Stimulated activated CD8-positive, alpha-beta memory T cell treated with anti-CD3 and anti-CD28 coated beads, Interleukin-7, amount 100 ng/mL, for 24 hours (primary cell): ENCODE measurements at places on chromosomes 1 and 21.

DNA sequence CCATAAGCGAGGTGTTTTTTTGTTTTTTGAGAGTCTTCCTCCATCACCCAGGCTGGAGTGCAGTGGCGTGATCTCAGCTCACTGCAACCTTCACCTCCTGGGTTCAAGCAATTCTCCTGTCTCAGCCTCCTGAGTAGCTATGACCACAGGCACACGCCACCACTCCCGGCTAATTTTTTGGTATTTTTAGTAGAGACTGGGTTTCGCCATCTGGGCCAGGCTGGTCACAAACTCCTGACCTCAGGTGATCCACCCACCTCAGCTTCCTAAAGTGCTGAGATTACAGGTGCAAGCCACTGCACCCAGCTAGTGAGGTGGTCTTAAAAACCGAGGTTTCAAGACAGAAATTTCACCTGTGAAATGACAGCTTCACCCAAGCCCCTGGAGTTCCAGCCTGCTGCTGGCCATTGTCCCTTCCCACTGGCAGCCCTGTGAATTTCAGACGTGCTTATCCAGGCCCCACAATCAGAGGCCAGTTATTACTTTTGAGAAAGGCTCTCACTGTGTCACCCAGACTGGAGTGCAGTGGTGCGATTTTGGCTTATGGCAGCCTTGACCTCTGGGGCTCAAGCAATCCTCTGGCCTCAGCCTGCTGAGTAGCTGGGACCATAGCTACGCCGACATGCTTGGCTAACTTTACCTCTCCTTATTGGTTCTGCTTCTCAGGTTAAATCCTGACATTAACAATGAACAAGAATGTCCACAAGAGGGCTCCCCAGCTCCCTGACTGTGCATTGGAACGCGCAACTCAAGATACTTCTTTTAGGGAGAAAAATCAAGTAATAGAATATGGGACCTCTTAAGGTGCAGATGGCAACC, 19.4 kb downstream of the ENO1 start:
- DNase-seq, result no peak

- no peak for DNase-seq
These were observed 147.8 kb upstream of the MAP1LC3C start for GRCh38 chr1:242146652-242147051.

DNA sequence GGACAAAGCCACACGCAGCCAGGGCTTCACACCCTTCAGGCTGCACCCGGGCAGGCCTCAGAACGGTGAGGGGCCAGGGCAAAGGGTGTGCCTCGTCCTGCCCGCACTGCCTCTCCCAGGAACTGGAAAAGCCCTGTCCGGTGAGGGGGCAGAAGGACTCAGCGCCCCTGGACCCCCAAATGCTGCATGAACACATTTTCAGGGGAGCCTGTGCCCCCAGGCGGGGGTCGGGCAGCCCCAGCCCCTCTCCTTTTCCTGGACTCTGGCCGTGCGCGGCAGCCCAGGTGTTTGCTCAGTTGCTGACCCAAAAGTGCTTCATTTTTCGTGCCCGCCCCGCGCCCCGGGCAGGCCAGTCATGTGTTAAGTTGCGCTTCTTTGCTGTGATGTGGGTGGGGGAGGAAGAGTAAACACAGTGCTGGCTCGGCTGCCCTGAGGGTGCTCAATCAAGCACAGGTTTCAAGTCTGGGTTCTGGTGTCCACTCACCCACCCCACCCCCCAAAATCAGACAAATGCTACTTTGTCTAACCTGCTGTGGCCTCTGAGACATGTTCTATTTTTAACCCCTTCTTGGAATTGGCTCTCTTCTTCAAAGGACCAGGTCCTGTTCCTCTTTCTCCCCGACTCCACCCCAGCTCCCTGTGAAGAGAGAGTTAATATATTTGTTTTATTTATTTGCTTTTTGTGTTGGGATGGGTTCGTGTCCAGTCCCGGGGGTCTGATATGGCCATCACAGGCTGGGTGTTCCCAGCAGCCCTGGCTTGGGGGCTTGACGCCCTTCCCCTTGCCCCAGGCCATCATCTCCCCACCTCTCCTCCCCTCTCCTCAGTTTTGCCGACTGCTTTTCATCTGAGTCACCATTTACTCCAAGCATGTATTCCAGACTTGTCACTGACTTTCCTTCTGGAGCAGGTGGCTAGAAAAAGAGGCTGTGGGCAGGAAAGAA, 8.1 kb downstream of the PSRC1 start:
- DNase-seq, result no peak

DNA sequence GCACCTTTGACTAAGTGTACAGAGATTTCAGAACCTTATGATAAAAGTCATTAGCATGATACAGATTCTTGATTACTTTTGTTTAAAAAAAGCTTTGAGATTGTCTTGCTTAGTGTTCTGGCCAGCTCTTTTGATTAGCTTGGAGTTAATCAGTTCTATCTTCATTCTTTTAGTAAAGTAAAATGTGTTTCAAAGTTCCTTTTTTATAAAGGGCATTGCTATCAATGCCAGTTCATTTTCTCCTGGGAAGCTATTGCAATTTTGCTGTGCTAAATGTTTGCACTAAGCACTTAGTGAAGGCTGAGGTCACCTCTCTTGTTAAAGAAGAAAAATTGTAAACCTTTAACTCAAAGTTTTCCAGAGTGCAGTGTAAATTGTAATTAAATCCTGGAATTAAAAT, 946.7 kb upstream of the TMPRSS15 start:
- DNase-seq, result no peak

DNA sequence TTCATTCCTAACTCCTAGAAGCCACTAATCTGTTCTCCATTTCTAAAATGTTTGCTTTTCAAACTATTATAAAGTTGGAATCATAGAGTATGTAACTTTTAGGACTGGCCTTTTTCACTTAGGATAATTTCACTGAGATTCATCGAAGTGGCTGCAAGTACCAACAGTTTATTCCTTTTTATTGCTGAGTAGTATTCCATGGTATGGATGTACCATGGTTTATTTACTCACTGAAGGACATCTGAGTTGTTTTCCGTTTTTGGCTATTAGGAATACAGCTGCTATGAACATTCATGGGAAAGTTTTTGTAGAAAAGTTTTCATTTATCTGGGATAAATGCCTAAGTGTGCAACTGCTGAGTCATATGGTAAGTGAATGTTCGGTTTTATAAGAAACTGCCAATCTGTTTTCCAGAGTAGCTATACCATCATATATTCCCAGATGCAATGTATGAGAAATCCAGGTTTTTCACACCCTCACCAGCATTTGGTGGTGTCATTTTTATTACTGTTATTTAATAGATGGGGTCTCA, 66.3 kb downstream of the SLC27A3 start:
- no peak for DNase-seq

DNA sequence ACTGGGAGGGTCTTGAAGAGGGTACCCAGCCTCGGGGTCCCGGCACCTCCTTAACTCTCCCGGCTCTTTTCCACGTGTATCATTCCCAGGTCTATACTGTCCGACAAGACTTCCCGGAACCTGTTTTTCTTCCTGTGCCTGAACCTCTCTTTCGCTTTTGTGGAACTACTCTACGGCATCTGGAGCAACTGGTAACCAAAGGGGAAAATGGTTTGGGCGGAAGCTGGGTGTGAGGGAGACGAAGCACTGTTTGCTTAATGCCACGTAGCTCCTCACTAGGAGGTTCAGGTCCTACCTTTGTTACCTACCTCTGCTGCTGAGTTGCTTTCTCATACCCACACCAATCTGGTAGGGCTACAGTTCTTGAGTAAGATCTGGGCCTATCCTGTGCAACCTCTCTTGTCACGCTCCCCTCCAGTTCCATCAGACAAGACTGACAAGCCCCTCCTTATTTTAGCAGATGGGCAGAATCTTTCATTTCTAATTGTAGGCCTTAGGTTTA, 642 bp downstream of the SLC30A7 start:
- DNase-seq, result peak; percentile 2

GRCh38 chr1:97820470-97821188, 100.2 kb downstream of the DPYD start:
- no peak for DNase-seq

DNA sequence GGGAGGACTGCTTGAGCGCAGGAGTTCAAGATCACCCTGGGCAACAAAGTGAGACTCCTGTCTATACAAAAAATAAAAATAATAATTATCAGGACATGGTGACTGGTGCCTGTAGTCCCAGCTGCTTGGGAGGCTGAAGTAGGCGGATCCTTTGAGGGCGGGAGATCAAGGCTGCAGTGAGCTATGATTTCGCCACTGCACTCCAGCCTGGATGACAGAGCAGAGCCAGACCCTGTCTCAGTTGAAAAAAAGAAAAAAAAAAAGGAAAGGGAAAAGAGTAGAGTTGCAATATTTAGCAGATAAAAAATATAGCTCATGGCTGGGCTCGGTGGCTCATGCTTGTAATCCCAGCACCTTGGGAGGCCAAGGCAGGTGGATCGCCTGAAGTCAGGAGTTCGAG, 3.3 kb upstream of the S1PR1 start:
- DNase-seq, result no peak

GRCh38 chr1:181099152-181100014, 10.9 kb downstream of the IER5 start:
- no peak for DNase-seq

GRCh38 chr1:2926447-2927055, 94.7 kb upstream of the ACTRT2 start:
- DNase-seq, result no peak

GRCh38 chr1:65039066-65039465, 72.7 kb upstream of the JAK1 start:
- DNase-seq, result no peak

DNA sequence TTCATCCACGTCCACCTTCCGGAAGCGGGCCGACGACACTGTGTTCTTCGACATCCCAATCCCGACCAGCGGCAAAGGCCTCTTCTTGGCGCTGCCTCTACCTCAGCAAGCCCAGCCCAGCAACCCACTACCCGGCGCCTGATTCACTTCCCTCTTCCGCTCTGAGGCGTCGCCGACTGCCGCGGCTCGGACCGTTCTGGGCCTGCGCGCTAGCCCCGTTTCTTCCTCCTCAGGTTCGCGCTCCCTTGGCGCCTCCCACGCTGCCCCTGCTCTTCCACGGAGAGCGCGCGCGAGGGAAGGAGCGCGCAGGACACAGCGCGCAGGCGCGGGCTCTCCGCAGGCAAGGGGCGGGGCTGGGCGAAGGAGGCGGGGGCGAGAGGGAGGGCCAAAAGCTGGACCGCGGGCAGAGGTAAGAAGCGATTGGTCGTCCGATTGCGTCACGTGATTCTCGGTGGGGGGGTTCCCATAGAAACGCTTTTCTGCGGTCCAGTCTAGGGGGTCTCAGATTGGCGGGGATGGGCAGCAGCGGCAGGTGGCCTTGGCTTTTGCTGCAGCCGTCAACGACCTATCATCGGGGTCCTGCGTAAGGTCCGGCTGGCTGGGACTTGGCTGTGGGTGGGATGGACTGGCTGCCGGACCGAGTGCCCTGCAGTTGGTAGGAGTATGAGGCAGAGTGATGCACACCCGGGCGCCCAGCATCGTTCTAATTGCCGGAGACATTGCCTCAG, at the start of gene ARPC5:
Gene ARPC5 (minus strand): TSS at position 178 of the 728 bp plus-strand sequence. CDS start 124 bp downstream, at position 54.
- DNase-seq, result peak; percentile 95

DNA sequence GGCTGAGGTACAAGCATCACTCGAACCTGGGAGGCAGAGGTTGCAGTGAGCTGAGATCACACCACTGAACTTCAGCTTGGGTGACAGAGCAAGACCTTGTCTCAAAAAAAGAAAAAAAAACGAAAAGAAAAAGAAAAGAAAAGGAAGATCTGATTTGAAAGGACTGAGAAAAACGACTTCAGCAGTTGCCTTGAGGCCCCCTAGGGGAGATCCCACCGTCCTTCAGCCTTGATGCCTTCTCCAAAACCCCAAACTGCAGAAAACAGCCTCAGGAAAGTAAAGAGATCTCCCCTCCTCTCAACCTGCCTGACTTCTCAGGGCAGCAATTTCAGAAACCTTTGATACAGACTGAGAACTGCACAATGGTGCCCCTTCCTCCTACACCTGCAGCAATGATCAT, 50.9 kb upstream of the BCAR3 start:
- DNase-seq, result no peak

DNA sequence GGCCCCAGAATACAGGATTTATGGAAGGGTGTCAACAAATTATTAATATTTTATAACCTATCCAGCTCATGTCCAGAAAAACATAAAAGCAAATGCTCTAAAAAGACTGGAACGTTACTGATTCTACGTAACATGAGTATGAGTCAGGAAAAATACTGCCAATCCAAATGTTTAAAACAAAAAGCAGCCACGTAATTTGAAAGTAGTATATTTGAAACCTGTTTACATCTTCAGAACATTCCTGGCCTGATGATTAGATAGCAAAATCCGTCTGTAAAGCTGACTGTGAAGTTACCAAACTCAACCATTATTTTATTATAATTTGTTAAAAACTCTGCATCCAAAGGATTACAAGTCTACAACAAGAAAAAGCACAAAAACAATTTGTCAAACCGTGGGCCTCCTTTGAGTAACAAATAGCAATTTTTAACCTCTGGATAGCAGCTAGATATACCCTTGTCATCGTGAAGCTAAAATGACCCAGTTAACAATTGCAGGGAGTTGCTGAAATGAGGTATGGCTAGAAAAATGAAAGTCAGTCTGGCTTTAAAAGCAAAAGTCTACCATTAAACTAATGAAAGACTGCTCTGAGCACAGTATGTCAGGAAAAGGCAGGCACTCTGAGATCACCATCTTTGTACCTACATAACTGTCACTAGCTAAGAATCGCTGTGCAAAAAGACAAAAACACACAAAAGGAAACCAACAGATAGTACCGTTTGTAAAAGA, 1.2 kb downstream of the UBR4 start:
- DNase-seq, result no peak

DNA sequence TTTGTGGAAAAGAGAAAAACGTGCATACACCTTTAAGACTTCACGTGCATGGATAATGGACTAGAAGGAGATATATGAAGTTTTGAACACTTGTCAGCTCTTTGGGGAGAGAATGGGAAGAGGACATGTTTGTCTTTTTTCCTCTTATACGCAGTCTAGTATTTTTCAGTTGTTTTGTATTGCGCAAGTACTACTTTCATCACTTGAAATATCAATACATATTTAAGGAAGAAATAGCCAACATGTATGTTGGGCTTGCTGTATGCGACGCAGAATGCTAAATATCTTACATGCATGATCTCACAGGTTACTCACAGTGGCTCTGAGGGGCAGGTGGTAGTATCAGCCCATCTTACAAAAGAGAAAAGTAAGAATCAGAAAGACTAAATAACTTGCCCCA, 176.5 kb upstream of the RUNX1 start:
- DNase-seq, result no peak

DNA sequence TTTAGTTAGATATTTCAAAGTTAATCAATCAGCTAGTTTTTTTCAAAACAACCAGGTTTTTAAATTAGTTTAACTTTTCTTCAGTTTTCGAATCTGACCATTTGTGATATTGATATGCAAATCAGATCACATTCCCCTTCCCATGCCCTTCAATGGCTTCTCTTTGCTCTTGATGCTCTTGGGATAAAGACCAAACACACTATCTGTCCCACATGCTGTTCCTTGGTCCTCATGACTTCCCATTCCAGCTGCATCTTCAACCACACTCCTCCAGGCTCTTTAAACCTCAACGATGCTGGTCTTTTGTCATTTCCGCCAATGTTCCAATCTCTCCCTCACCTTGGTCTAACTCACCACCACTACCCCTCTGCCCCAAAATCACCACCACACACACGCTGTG, 285.8 kb downstream of the LMX1A start:
- DNase-seq, result no peak

- DNase-seq, result no peak
These were observed 46.5 kb upstream of the LRRC52 start for GRCh38 chr1:165497069-165498013.
